ENCODE measurements at places on chromosomes 5 and 9.

GRCh38 chr5:173320259-173320658 is 8.0 kb downstream of the STC2 start:
- no peak for DNase-seq

DNA sequence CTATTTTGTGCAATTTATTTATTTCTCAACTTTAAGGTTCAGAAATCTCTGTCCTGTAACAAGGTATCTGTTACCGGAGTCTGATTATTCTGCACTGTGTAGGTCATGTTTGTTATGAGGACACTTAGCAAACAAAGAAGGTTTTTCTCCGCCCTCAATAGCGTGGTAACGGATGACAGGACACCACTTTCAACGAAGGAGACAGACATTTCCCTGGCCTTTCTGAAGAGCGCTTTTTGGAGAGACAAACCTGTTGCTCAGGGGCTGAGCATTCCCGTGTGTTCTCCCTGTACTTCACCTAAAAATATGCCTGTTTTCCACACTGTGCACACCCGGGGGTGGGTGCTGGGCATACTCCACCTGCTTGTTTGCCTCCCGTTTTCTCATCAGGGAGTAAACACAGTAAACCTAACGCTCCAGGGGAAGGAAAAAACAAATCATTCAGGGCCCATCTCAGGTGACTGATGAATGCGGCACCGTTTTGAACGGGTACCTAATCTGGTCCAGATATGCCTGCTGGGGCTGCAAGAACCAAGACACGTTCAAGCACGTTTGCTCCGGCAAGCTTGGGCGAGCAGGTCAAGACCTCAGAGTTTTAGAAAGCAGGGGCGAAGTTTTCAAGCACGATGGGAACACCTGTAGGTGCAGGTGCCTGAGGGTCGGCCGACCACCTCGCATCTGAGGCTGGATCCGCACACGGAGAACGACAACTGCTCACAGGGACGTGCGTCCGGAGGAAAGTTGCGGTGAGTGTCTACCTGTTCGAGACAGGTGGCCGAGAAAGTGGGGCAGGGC is 859 bp downstream of the RETREG1 start:
- no peak for DNase-seq

DNA sequence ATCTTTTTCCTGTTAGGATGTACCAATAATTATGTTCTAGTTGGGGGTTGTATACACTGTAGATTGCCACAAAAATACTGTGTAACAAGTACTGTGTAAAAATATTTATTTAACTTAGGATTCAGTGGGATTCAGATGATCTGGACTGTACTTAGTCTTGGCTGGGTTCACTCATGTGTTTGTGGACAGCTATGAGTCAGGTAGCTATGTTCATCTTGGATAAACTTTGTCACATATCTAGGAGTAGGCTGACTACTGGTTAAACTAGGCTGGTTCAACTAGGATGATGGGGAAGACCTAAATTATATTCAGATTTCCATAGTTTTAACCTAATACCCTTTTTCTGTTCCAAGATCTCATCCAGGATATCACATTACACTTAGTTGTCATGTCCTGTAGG is 32.1 kb upstream of the TNFSF15 start:
- no peak for DNase-seq

- no peak for DNase-seq
Measured at GRCh38 chr5:170117736-170118135, 12.0 kb downstream of the FOXI1 start.

GRCh38 chr9:124510650-124511425 is 3.6 kb upstream of the NR5A1 start:
- no peak for DNase-seq

DNA sequence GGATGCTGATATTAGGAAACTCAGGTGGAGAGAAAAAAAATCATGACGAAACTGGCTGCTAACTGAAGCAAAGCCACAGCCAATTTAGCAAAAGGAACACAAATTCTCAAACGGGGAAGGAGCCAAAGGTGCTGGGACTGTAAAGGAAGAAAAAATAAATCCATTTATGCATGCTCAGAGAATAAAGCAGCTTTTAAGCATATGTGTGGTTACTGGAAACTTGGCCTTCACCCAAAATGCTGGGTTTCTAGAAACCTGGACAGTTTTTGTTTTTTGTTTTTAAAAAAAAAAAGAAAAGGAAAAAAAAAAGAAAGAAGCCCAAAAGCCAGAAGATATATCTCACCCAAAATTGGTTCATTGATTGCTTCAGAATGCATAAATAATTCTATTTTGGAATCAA is 8.0 kb downstream of the WHRN start:
- DNase-seq: no peak

- no peak for DNase-seq
Measured at GRCh38 chr5:77418162-77418561, 74.0 kb downstream of the WDR41 start.

GRCh38 chr5:79560771-79561524 is 47.0 kb upstream of the HOMER1 start:
- no peak for DNase-seq

DNA sequence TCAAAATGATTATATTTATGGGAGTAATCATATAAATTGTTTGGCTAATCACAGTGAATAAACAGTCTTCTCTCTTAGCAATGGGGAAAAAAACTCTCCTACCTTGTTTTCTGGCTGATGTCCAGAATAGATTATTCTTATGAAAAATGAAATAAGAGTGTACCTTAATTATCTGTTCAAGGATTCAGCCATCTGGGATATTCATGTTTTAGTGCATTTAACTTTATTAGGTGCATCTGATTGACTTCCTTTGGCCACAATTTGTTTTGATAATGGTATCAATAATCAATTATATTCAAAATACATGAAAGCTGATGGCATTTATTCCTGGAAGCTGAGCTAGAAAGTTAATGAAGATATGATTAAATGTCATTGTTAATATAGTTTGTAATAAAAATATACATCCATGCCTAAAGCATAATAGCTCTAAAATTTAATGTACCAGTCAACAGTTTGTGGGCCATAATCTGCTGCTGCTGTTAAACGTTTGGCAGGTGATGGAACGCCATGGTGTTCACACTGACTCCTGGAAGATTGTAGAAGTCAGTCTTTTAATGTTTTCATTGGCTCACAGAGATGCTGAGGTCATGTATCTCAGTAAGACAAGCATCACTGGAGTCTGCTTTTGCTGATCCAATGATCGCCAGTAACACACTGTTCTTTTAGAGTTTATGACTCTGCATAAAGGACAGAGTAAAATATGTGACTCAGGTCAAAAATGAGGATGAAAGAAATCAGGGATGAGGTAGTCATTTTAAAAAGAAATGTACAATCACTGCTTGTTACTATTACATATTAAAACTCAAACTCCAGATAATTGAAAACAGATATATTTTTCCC is 105.8 kb downstream of the ISL1 start:
- DNase-seq: no peak

GRCh38 chr5:126483156-126483555 is 59.9 kb downstream of the GRAMD2B start:
- DNase-seq: no peak

GRCh38 chr5:53503562-53504218 is 23.3 kb downstream of the FST start:
- DNase-seq: no peak

- DNase-seq: no peak
Measured at GRCh38 chr5:153797484-153797883, 241.2 kb downstream of the FAM114A2 start.

GRCh38 chr9:37236822-37237221 is 116.4 kb downstream of the ZCCHC7 start:
- DNase-seq: no peak

Data from CMK (cell line).